Activated T-helper 17 cell treated with anti-CD3 and anti-CD28 coated beads, Interleukin-2, amount 50 U/mL, for 72 hours (primary cell): ENCODE measurements at places on chromosomes 2 and 18.
A peak's percentile ranks its signal among the peaks of the same experiment; 100 is the strongest.

DNA sequence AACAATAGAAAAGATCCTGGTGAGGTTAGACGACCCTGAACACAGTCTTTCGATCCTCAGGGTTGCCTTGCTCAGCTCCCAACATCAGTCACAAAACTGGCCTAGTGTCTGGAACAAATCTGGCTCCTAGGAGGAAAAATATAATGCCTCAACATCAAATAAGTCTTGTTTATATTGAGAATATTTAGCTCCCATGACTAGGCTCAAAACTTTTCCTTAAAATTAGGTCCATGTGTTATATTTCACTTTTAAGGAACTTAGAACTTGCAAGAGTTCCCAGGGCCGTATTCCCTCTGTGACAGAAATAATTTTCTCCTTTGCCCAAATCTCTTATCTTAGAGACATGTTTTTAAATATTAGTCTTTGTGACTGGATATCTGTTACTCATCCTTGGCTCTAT is 819.7 kb upstream of the ZEB2 start:
- ATAC-seq: no peak

DNA sequence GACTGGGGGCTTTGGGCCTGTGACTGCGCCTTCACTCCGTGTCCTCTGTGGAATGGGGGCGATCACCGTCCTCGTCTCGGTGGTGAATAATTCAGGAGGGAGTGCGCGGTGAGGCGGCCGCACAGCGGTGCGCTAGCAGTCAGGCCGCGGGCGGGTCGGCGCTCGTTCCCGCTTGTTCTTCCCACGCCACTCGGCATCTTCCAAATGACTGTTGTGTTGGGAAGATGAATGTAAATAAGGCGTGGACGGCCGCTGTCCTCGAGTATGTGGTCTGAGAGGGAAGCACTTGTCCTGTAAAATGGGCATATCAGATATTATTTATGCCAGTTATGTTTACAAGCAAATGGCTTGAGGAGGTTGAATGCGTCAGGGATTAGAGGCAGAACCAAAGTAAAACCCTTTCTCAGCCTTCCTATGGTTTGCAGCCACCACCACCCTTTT is 608 bp upstream of the VPS4B start:
- peak; percentile 55 for ATAC-seq

DNA sequence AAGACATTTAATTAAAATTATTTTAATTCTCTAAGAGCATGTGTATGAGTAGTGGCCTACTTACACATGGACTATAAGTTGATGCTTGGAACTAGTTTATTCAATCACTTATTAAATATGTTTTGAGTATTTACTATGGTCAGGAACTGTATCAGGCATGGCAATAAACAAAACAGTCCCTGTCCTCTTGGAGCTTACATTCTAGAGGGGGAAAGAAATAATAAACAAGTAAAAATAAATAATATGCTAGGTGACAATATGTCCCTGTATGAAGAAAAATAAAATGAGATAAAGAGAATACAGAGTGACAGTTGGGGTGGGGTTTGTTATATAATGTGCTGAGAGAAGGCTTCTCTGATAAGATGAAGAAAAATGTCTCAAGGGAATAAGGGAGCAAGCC is 74.5 kb downstream of the MYO3B start:
- ATAC-seq: no peak

GRCh38 chr2:159617646-159618045 is 1.3 kb upstream of the BAZ2B start:
- ATAC-seq: no peak

DNA sequence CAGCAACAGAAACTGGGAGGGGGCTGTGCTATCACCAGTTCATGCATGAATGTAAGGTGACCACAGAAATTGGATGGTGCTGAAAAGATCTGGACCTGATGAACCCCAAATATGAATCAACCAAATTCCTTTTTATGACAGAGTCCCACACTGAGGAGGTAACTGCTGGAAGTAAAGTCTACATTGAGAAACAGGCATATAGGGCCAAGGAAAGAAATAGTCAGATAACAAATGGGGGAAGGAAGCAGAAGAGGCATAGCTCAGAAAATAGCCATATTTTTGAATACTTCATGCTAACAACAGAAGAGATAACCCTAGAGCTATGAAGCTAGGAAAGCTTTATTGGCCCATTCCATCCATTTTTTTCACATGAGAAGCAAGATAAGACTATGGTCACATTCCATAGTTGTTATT is 25.8 kb downstream of the ZC3H6 start:
- no peak for ATAC-seq

DNA sequence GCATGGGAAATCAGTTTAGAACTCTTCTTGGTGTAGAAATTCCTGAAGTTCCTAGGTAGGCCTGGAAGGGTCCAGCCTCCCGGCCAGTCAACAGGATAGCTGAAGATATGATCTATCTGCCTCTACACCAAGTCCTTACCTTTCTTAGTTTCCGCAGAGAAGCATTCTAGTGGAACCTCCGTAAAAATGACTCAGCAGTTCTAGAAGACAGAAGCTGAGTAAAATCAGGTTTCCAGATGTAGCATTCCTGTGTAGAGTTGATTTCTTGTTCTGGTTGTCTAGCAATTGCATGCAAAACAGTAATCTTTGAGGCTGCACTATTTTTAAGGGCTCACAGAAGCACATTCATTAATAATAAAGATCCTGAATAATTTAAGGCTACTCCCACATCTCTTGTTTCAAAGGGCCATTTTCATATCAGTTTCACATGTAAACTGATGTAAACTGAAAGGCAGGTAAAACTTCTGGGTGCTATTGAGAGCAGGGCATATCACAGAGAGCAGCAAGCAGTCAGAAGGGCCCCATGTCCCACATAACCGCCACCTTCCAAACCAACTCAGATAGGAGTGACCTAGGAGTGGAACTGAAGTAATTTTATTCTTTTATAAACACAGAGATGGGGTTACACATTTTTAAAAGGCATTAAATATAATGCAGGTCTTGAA is 3.2 kb upstream of the DYTN start:
- no peak for ATAC-seq

GRCh38 chr2:47653902-47654789 is 128.8 kb upstream of the MSH6 start:
- ATAC-seq: no peak

DNA sequence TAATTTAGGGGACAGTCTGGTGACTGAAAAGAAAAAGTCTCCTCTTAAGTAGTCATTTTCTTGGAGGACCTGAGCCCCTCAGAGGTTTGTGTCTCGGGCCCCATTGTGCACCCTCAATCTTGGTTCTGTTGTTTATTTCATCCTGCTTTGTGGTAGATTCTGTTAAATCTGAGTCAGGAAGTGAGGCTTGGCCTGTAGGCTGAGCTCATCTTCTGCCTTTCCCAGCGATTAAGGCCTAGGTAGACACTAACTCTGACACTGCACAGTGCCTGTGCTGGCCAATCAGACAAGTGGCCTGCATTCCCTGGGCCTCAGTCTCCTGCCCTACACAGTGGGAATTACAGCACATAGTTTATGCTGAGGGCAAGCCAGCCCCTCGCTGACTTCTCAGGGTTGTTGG is 80.2 kb downstream of the CTIF start:
- no peak for ATAC-seq

GRCh38 chr2:120596990-120597594 is 138.6 kb upstream of the GLI2 start:
- ATAC-seq: no peak

- no peak for ATAC-seq
Measured at GRCh38 chr2:146239392-146240135, 1605.3 kb upstream of the ACVR2A start.

DNA sequence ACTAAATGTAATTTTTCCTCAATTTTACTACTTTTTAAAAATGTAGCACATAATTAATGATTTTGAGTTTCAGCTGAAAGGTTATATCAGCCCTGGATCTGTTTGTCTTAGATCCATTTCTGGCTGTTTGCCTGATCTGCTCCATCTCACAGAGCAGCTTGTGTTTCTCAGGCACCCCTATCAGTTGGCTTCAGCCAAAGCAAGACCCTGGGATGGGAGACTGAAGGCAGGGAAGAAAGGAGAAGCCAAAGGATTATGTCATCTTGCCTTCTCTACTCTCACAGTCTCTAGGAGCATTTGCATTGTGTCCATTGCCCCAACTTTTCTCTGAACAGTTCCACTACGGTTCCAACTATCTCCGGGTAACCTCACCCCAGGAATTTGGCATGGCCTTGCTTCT is 110.5 kb downstream of the CCDC148 start:
- ATAC-seq: no peak

GRCh38 chr2:208142240-208142924 is 3.6 kb downstream of the CRYGB start:
- ATAC-seq: no peak

DNA sequence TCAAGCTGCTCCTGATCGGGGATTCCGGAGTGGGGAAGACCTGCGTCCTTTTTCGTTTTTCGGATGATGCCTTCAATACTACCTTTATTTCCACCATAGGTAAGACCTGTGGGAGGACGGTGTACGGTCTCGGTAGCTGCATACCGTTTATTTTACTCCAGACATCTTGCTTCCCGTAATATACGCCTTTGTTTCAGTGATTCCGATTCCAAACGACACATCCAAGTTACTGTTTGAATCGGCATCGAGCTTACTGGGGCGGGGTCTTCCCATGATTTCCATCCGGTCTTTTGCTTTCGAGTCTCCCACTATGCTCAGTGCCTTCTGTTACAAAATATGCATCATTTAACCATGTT is 731 bp downstream of the RAB10 start:
- no peak for ATAC-seq

- no peak for ATAC-seq
Measured at GRCh38 chr2:220442012-220442411, 814.6 kb downstream of the SLC4A3 start.

DNA sequence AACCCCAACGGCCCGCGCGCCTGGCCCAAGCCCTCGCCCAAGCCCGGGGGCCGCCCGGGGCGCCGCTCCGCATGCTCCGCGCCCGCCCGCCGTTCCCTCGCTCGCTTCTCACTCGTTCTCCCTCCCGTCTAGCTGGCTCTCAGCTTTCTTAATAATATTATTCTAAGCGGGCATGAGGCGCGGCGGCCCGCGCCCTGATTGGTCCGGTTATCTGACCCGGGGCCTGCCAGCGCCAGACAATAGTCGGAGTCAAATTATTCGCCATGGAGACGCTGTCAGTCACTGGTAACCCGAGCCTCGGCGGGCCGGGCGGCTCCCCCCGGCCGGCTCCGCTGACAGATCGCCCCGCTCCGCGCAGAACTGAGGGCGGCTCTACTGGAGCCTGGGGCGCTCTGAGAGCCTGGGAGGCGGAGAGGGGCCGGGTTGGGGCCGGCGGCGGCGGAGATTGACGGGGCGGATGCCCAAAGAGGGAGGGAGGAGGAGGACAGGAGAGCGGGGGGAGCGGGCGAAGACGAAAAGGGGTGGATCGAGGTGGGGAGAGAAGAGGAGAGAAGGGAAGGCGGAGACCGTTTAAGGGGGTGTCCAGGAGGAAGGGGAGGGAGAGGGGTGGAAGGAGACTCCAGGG is at the start of gene SIX2:
Gene SIX2, minus strand, starts transcription at position 150 of the 625 bp plus-strand sequence. CDS start 342 bp downstream, outside the sequence.
- no peak for ATAC-seq

- peak; percentile 37 for ATAC-seq
Measured at GRCh38 chr2:185979546-185980071, 241.0 kb downstream of the FSIP2 start.

GRCh38 chr2:58414506-58414905 is 173.4 kb upstream of the FANCL start:
- no peak for ATAC-seq
